ENCODE measurements at places on chromosomes 4 and X.

DNA sequence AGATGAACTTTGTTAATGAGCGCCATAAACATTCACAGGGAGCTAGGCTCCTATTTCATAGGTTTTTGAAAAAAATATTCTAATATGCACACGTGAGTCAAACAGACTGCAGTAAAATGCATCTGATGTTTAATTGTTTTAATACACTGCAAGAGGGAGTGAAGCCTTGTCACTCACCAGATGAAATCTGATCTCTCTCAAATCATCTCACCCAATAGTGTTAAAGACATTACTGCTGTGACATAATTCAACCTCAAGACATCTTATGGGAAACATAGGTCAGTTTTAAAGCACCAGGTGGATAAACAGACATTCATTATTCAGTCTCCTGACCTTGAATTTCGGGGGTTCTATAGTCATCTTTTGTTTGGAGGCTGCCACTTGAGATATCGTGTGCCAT is 148.3 kb downstream of the MAML3 start:
- DNase-seq, result no peak

DNA sequence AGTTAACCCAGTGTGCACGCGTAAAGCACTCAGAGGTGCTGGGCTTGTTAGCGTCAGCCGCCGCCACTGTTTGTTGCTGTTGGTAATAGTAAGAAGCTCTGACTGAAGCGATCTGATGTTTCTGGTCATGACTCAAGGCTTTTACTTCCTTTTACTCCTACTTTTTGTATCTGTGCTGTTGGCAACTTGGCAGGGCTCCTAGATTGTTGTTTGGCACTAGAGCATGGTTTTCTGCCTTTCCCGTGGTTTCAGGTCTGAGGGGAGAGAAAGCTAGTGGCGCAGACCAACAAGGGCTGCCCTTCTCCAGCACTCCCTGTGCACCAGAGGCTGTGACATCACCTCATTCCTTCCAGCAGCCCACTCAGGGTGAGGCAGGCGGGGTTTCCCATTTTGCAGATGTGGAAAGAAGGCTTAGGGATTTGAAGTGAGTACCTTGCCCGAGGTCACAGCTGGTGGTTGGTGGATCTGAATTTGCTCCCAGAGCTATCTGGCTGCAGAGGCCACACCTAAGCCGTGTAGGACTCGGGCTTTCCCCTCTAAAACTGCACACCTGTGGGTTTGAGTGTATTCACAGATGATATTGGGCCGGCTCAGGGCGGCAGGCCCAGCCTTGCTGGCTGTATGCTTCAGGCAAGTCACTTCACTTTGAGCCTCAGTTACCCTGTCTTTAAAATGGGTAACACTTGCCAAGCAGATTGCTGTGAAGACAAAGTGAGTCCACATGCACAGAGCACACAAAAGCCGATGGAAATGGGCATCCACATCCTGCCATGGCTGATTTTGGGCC is 51.2 kb upstream of the TADA2B start:
- DNase-seq, result no peak

GRCh38 chrX:7201496-7201895 is 53.5 kb upstream of the PUDP start:
- DNase-seq, result no peak

- no peak for DNase-seq
Observed at GRCh38 chr4:86302251-86302650, 57.6 kb downstream of the MAPK10 start.

- DNase-seq, result no peak
Observed at GRCh38 chrX:54178100-54178940, 4.7 kb downstream of the FAM120C start.

DNA sequence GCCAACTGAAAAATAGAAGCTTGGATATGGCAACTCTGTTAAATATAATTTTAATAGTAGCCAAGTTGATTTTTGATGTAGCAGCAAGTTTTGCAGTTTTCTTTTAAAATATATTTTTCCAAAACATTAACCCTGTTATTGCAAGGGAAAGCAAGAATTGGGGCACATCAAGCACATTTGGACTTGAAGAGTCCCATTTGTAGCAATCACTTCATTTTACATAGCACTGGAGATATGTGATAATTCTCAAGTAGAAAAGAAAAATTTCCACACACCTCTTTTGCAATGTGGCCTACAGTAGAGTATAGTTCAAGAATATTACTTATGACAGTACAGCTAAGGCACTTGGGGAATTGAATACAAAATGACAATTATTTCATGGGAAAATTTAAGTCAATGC is 1.9 kb upstream of the PPP4R3C start:
- no peak for DNase-seq

All from stimulated activated CD8-positive, alpha-beta memory T cell treated with anti-CD3 and anti-CD28 coated beads, Interleukin-4, amount 100 ng/mL, for 1 hour (primary cell).